ENCODE measurements at places on chromosomes 4 and X. TPM values are rescaled to one million over a fixed set of nuclear protein-coding genes. Genes with fewer than 3 reads are reported as not detected.
A peak's percentile ranks its signal among the peaks of the same experiment; 100 is the strongest.

DNA sequence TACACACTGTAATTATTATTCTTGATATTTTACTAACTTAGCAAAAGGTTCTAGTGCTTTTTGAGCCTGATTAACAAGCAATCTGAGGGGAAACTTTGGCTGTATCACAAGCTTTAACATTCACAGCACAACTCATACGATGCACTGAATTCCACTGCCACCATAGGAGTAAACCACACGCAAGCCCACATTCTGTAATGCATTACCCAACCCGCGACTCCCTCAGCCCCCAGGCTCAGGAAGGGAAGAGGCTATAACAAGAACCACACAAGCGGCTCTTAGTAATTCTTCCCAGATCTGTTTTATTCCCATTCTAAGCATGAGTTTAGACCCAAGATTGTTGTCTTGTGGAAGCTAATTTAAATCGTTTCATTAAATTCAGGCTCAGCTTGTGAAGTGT is 138.5 kb upstream of the TBL1X start:
- no peak for DNase-seq

DNA sequence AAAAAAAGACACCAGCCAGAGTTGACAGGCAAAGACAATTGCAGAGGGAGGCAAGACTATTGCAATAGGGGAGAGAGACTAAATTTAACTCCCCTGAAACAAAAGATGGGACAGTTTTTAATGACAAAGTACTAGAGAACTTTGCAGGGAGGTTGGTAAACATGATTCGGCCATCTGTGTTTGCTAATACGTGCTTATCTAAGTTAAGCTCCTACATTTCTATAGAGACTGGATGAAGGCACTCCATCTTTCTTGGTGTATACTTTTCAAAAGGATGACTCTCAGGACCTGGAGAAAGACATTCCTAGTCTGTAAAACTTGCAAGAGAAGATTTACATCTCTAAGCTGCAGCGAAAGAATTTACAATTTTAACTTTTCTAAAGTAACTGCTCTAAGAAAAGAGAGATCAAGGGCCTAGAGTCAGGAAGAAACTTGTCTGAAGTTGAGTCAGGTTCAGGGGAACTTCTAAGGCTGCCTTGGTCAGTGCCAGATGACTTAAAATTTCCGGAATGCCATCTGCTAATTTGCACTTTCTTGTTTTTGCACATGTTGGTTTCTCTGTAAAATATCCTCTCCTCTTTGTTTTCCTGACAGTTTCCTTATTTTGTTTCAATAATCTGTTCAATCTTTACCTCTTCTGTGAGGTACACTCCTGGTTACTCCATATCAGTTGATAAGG is 10.6 kb downstream of the ADAM29 start:
- DNase-seq, result no peak

GRCh38 chrX:122517786-122518185 is 666.3 kb upstream of the GRIA3 start:
- no peak for DNase-seq

DNA sequence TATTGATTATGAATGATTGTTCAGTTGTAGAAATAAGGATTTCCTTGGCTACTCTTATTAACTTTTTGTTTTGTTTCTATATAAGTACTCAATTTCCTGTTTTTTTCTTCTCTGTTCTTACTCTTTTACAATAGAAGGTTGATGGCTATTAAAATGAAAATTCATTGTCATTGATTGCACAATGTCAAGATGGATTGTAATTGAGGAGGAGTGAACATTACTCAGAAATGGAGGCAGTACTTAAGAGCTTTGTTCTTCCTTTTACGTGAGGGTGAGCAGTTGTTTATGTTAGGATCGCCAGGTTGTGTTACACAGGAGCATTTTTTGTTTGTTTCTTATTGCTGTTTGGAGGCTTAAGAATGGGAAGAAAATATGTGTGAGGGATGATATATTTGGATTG is 2062.4 kb downstream of the ARAP2 start:
- no peak for DNase-seq

GRCh38 chrX:17369309-17369708 is 5.7 kb upstream of the NHS start:
- DNase-seq, result no peak

DNA sequence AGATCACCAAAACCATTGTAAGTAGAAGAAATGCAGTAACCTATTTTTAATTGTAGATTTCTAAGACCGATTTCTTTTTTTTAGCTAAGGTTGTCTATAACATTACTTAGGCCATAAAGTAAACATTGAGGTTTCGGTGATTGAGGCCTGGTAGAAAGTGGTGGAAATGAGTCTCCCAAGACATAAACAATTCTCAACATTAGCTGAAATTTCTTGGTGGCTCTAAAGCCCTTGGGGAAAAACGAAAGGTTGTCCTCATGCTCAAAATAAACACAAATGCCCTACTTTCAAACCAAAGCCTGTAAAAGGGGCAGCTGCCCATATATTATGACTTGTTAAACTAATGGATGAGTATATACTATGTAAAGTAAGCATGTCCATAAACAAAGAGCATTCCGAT is 98.8 kb downstream of the SCFD2 start:
- DNase-seq, result no peak

DNA sequence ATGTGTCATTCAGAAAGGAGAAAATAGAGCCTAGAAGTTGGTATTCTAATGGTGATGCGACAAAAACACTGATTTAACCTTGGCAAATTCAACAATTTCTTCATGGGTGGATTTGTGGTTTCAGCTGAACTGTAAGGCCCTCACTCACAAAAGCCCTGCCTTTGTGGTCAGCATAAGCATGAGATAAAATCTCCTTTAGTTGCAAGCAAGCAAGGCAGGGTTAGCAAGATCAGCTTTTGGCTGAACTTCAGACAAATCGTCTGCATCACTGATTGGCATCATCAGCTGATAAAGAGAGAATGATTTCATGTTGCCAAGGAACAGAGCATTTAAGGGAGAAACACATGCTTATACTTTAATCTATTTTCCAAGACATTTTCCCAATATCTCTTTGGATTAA is 2582.2 kb downstream of the PCDH7 start:
- DNase-seq, result peak; percentile 5

- DNase-seq, result peak; percentile 6
Observed at GRCh38 chr4:130808492-130808891, 1712.5 kb downstream of the C4orf33 start.

DNA sequence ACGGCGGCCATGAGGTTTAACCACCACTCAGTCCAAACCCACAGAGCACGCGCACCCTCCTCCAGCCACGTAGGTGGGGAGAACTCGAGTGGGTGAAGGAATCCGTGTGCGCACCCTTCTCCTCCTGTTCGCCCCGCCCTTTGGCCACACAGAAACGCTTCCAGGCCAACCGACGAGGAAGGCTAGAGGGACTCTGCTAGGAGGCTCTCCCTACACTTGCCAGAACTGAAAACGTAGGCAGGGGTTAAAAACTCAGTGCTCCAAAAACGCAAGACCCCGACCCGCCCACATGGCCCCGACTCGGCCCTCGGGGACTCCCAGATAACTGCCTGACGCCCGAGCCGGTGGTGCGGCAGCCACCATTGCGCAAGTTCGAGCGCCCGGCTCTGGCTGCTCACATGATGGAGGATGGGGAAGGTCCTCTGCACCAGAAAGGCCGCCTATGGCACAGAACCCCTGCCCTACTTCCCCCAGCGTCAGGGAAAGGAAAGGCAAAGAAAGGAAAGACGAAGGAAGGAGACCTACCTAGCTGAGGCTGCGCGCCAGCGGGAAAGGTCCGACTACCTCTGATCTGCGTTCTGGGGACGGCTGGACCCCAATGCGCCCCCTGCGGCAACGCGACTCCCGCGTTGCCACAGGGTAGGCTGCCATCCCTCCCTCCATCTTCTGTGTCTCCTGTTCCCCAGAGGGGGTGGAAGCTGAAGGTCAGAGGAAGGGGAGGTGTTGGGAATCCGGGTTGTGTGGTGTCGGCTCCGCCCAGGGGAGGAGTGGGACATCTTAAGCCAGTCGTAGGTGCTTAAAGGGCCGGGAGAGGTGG is 201.9 kb upstream of the AGTR2 start:
- peak; percentile 25 for DNase-seq

DDX53 gene
- not detected for polyA plus RNA-seq

GYG2 gene
- polyA plus RNA-seq, result not detected

GLRB gene
- polyA plus RNA-seq, result 8.9 TPM

All from muscle of arm (tissue), 14 donors.